ENCODE measurements at places on chromosomes 4 and X.

DNA sequence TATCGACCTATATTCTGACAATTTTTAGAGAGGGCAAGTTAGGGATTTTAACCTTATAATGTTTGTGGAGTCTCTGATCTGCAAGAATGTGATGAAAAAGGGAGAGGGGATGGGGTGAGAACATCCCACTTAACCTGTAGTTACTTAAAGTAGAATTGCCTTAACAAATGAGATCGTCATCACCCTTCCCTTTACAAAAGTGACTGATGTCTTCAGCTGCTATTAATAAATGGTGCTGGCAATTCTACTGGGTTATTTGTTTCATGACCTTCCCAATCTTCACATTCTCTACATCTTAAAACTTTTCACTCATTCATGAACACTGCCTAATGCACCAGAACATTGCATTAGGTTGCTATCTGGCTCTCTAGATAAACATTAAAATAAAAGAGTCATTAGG lies 873.4 kb upstream of the LCORL start:
- DNase-seq, result no peak

DNA sequence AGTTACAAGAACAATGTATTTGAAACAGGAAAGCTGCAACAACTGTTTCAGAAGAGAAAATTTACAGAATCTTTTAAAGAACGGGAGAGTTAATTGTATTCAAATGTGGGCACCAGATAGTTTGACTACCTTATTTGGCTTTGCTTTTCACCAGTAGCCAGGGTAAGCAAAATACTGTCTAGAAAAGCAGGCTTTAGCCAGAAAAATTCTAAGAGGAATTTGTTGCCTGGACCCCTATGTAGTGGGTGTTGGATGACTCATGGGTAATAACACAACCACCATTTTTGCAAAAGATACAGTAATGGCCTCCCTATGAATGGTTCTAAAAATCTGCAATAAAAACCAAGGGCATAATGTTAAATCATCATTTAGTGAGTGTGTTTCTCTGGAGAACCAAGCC lies 233.4 kb upstream of the ANXA3 start:
- no peak for DNase-seq

GRCh38 chr4:137861682-137862081 lies 329.4 kb upstream of the PCDH18 start:
- no peak for DNase-seq

GRCh38 chr4:160265836-160266235 lies 1163.0 kb downstream of the RAPGEF2 start:
- no peak for DNase-seq

DNA sequence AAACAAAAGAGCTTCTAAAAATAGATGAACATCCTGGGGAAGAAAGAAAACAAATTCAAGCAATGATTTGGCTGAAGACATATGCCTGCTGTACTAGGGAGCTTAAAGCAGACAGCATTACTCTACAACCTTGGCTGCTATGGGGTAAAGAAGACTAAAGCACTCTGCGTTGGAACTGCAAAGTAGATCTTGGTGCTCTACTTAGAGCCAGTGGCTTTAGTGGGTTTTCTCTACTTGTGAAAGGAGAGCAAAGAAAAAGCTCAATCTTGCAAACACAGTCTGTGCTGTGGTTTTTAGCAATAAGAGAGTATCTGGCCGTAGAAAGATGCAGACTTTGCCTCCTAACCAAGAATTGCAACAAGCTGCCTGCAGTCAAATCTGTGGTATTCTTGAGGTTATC lies 334.7 kb upstream of the NDST3 start:
- no peak for DNase-seq

DNA sequence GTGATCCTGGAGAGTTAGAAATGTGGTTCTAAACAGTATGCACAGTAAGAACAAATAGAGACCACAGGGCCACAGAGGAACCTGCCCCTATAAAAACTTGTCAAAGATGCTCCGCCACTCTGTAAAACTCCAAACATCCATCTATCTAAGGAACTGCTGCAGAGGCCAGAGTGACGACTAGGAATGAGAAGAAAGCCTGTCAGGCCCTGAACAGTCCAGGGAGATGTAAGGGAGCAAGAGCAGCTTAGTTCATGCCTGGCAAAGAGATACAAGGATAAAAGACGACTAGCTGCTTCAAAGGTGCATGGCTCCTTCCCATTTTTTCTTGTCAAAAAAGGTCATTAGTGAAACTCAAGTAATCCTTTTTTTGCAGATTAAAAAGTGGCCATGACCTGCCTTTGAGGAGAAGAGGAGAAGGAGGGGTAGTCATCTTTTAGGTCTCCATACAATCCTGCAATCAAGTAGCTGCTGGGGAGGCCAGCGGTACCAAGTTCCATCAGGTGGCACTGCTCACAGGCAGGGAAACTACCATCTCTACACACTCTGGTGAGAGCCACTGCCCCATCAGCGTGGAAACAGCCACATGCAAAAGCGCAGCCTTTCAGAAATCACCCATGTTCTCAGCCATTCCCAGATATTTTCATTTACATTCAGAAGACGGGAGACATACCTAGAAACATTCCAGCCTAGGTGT lies 162.1 kb downstream of the TSPAN5 start:
- DNase-seq, result no peak

DNA sequence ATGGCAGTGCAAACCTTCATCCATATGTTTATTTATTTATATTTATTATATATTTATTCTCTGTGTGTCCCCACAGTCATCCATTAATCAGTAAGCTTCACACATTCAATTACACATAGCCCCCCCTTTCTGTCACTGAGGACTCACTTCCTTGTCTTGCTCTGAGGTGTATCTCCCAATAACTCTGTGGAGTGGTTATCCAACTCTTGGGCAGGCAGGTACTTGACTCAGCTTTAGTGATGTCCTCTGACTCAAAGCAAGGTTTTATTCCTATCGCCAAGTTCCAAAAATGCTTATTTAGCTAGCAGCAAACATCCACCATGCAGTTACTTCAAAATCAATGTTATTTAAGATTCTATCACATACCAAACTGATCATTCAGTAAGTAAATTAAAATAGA lies 25.2 kb upstream of the NDP start:
- DNase-seq, result no peak

DNA sequence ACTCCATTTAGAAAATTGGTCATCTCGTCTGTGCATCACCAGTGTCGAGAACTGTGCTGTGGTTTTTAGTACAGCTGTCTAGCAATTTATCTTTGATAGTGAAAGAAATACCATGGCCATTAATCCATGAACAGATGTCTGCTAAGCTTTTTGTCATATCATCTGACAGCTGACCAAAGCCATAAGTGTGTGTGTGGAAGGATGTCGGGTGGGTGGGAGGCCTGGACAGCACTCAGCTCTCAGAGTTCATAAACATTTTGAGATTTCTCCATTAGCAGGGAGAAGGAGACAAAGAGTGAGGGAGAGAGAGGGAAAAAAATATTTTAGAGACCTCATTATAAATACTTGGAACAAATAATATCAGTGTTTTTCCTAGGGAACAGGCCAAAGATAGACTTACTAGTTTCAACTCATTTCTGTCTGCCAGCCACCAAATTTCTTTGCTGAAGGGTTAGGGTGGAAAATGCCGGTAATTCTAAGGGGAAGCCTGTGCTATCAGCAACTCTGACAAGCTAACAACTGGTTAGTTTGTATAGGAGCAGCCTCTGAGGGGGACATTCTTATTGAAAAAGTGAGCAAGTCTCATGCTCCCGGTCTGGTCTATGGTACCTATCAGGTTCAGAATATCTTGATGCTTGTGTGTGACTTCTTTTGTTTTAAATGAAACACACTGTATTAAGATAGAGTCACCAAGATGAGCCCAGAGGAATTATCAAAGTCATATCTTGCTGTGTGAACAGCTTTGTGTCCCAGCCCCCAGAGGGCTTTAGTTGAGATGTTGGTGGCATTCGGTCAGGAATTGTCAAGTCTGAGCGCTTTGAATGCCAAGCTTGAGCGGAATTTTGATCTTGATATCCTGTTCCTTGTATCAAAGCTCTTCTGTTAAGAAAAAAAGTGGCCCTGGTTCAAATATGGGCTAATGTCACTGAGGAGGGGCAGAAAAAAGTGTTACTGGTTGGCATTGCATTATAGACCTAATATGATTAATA lies 41.9 kb upstream of the PDLIM3 start:
- DNase-seq, result no peak

GRCh38 chr4:80448056-80448455 lies 112.5 kb downstream of the CFAP299 start:
- DNase-seq, result no peak

- no peak for DNase-seq
Measured at GRCh38 chr4:140989944-140990343, 143.3 kb downstream of the RNF150 start.

DNA sequence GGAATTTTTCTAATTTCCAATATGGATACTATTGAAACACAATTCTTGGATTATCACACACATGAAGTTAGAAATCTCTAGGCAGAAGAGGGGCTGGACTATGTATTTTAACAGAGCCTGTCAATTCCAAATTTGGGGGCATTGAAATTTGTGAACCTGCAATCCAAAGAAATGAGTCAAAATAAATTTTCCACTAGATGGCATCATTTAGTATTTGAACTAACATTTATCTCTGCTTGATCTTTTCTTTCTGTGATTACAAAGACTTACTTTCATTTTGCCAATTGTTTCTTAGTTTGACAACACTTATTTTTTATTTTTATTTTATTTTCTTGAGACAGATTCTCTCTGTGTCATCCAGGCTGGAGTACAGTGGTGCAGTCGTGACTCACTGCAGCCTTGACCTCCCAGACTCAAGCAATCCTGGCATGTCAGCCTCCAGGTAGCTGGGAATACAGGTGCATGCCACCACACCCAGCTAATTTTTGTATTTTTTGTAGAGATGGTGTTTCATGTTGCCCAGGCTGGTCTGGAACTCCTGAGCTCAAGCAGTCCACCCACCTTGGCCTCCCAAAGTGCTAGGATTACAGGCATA lies 2.7 kb upstream of the PYURF start:
- no peak for DNase-seq

- no peak for DNase-seq
Measured at GRCh38 chr4:165686756-165687155, 186.3 kb upstream of the TLL1 start.

GRCh38 chr4:141246683-141247429 lies 26.2 kb downstream of the ZNF330 start:
- DNase-seq, result no peak

- DNase-seq, result no peak
Measured at GRCh38 chr4:25180524-25181131, 20.4 kb upstream of the SEPSECS start.

GRCh38 chrX:120429776-120430540 lies 39.1 kb downstream of the LAMP2 start:
- no peak for DNase-seq

- DNase-seq, result no peak
Measured at GRCh38 chr4:165368114-165368513, 10.7 kb upstream of the CPE start.

DNA sequence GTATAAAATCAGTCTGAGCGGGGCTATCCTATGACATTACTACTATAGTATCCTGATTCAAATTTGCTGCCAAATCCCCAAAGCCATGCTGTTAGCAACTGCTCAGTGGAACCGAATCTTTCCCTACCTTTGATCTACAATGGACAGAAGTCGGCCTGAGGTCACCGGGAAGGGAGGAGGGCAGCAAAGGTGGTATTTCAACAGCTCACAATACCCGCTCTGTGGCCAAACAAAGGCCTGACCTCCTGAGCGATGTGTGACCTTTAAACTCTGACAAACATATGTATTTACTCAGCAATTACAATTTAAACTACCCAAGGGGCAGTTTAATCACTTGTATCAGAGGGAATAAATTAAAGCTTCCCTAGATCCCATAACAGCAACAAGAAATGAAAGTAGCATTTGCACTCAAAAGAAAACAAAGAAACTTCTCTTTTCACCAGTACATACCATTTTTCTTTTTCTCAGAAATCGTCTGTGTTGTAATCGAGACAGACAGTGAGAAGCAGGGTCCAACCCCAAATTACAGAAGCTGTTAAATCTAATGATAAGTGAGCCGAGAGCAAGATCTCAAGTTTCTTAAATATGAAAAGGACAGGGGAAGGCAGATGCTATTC lies 11.6 kb upstream of the TMEM128 start:
- DNase-seq, result no peak

- no peak for DNase-seq
Measured at GRCh38 chrX:130079824-130080406, 30.4 kb downstream of the ELF4 start.

DNA sequence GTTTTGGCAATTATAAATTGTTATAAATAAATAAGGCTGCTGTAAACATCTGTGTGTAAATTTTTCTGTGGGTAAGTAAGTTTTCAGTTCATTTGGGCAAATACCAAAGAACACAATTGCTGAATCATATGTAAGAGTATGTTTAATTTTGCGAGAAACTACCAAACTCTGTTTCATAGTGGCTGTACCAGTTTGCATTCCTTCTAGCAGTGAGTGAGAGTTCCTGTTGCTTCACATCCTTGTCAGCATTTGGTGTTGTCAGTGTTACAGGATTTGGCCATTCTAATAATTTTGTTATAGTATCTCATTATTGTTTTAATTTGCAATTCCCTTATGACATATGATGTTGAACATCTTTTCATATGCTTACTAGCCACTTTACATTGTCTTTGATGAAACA lies 48.4 kb downstream of the ARFIP1 start:
- no peak for DNase-seq
